ENCODE measurements at places on chromosomes 3 and 15.

DNA sequence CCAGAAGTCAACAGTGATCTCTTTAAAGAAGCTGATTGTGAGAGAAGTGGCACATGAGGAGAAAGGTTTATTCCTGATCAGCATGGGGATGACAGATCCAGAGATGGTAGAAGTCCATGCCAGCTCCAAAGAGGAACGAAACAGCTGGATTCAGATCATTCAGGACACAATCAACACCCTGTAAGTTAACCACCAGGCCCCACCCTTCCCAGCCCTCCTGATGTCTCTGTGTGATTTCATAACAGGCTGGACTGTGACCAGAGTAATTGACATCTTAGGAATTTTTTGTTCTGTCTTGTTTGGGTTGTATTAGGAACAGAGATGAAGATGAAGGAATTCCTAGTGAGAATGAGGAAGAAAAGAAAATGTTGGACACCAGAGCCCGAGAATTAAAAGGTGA lies 67.7 kb downstream of the KLHL25 start:
- DNase-seq = no peak

DNA sequence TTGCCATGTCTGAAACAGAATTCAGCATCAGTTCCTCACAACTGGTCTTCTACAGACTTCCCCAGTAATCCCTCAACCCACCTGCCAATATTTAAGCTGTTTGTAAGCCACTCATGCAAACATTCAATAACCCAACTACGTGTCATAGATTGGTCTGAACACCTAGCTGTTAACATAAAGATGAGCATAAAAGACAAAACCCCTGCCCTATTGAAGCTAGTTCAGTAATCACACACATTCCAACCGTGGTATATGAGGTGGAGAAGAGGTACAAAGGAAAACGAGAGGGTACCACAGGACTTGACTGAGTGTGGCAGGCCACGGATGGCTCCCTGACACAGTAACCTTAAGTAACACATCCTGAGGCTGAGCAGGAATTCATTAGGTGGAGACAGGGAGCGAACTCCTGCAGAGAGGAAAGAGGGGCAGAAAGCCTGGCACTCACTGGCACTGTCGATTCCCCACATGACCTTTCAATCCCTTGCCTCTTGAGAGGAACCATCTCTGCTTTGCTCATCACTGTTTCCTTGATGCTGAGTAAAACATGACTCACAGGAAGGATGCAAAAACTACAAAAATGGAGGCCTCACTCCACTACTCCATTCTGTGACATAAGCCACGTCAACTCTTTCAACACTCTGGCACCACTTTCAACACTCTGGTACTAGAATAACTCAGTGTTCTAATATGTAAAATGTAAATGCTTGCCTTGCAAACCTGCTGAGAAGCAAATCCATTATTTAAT lies 31.3 kb downstream of the RPN1 start:
- DNase-seq = no peak

- DNase-seq = no peak
Observed at GRCh38 chr3:43505351-43505750, 116.5 kb downstream of the ANO10 start.

DNA sequence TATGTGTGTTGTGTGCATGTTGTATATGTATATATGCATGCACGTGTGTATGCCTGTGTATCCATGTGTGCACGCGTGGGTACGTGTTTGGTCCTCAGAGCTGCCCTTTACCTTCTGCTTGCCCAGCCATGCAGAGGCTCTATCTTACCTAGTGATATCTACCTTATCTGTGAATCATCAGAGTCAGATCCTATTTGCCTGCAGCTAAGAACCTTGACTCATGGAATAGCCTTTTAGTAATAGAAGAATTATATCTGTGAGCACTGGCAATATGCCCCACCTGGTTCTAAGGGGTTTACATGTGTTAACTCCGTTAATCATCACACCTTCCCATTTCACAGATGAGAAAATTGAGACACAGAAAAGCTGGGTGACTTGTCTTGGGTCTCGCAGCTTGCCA lies 11.0 kb downstream of the PGPEP1L start:
- DNase-seq = no peak

DNA sequence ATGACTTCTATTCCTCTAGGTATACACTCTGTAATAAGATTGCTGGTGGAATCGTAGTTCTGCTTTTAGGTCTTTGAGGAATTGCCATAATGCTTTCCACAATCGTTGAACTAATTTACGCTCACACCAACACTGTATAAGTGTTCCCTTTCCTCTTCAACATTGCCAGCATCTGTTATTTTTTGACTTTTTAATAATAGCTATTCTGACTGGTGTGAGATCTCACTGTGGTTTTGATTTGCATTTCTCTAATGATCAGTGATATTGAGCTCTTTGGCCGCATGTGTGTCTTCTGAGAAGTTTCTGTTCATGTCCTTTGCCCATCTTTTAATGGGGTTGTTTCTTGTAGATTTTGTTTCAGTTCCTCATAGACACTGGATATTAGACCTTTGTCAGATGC lies 12.8 kb downstream of the NXPE3 start:
- no peak for DNase-seq

GRCh38 chr3:35908366-35909232 lies 269.3 kb downstream of the ARPP21 start:
- DNase-seq = peak; percentile 48

GRCh38 chr3:9278498-9278897 lies 29.1 kb upstream of the SRGAP3 start:
- DNase-seq = no peak

GRCh38 chr15:74960995-74961588 lies 4.5 kb upstream of the RPP25 start:
- DNase-seq = no peak

GRCh38 chr3:128274837-128275236 lies 121.6 kb downstream of the EEFSEC start:
- no peak for DNase-seq

GRCh38 chr3:119809249-119810017 lies 27.5 kb downstream of the NR1I2 start:
- DNase-seq = no peak

DNA sequence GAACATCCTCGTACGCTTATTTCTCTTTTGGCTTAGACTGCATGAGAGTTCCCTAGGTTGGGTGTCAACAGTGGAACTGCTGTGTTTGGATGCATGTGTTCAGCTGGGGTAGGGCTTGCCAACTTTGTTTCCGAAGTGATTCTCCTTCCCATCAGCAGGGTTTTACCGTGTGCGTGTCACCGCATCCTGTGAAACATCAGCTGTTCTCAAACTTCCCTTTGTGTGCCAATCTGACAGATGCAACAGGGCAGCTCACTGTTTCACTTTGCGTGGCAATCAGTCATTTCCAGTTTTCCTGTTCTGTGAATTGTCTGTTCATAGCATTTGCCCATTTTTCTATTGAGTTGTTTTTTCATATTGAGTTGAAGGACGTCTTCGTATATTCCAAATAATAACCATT lies 218.8 kb downstream of the VPS13C start:
- DNase-seq = no peak

DNA sequence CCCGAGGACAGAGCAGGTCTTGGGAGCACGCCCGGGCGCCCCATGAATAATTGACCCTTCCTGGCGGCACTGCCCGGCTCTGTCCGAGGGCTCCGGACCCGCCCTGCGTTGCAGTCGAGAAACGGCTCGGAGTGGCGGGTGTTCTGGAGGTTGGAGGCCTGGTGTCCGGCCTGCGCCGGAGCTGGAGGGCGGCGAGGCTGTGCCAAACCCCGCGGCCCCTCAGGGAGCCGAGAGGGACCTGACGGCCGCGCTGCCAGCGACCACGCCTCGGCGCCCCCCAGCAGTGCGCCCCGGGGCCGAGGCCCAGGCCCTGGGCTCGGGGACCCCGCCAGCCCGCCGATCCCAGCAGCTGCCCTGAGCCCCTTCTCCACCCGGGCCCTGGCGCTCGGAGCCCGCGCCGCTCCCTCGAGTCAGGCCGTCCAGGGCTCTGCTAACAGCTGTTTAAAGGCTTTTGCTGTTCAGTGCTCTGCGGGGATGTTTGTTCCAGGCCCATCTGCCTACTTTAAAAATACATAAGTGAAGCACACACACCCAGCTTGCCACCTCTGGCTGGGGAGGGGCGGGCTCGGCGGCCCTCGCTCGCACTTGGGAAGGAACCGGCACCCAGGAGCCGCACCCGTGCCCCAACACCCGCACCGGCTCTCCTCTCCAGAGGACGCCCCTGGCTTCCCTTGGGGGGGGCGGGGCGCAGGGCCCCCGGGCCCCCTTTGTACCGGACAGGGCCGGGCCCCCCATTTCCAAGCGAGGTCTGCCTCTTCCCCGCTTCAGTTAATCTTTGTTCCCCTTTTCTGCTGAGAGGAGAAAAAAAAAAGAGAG lies 730 bp upstream of the ZNF710 start:
- peak; percentile 32 for DNase-seq

- DNase-seq = no peak
Observed at GRCh38 chr3:37418357-37418756, 244.0 kb upstream of the LRRFIP2 start.

DNA sequence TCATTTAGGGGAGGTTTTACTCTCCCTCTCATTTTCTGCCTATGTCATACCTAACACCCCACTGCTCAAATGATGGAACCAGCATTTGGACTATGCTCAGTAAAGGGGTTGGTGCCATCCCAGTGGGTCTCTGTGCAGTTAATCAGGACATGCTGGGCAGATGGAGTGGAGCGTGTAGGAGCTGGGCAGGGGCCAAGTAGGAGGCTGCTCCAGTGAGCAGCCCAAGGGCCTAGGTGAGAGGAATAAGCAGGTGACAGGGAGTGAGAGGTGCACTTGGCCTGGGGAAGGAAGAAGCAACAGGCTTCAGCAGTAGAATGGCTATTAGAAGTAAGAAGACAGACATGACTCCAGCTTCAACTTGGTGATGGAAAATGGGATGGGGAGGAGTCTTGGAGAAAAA lies 72.2 kb downstream of the EPHB1 start:
- no peak for DNase-seq

DNA sequence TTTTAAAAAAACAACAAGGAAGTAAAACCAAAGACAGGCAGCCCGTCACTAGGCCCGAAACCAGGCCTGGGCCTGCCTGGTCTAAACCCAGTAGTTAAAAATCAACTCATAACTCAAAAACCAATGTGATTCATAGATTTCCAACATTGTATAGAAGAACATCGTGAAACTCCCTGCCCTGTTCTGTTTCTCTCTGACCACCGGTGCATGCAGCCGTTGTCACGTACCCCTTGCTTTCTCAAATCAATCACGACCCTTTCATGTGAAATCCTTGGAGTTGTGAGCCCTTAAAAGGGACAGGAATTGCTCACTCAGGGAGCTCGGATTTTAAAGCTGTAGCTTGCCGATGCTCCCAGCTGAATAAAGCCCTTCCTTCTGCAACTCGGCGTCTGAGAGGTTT lies 89.5 kb downstream of the DCLK3 start:
- no peak for DNase-seq

- no peak for DNase-seq
Observed at GRCh38 chr3:172355836-172356235, 92.4 kb downstream of the GHSR start.

DNA sequence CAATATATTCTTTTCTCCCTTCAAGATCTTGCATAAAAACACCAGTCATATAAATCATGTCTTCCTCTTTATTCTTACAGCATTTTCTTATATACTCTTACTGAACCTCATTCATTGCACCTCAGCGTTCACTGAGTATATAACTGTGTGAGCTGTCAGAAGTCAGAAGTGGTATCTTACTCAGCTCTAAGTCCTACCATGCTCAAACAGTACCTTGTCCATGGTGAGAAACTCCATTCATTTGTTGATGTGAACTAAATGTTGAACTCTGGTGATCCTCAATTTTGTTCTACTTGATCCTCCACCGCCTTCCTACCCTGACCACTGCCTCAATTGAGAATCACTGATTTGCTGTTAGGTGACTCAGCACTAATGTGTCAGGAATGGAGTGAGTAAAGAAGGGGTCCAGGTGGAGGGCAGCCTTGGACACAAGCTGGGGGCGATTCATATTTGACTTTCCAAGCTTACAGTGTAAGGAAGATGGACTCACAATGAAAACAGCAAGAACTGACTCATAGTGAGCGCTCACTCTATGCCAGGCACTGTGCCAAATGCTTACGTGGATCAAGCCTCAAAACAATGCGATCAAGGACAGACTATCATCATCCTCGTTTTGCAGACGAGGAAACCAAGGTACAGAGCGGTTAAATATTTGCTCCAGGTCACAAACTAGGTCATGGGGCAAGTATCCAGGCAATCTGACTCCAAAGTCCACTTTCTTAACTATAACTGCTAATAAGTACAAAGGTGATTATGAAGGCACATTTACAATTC lies 13.5 kb upstream of the ZFYVE19 start:
- DNase-seq = no peak

GRCh38 chr3:99249627-99250026 lies 348.1 kb upstream of the DCBLD2 start:
- no peak for DNase-seq

GRCh38 chr3:152302521-152303021 lies 33.8 kb downstream of the MBNL1 start:
- DNase-seq = no peak

DNA sequence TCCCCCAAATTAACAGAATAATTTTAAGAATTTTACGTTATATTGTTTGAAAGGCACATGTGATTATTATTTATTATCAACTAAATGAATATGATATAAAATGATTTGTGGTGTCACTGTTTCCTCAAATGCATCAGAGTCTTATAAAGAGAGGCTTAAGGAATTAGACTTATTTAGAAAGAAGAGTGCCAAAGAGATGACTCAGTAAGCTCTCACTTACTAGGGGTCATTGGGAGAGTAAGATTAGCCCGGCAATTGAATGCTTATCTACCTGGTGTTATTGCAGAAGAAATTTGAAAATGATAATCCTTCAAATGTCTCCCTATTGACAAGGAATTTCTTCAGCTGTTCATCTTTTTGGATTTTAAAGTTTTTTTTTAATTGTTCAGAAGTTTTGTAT lies 408.7 kb downstream of the OXSM start:
- DNase-seq = no peak

DNA sequence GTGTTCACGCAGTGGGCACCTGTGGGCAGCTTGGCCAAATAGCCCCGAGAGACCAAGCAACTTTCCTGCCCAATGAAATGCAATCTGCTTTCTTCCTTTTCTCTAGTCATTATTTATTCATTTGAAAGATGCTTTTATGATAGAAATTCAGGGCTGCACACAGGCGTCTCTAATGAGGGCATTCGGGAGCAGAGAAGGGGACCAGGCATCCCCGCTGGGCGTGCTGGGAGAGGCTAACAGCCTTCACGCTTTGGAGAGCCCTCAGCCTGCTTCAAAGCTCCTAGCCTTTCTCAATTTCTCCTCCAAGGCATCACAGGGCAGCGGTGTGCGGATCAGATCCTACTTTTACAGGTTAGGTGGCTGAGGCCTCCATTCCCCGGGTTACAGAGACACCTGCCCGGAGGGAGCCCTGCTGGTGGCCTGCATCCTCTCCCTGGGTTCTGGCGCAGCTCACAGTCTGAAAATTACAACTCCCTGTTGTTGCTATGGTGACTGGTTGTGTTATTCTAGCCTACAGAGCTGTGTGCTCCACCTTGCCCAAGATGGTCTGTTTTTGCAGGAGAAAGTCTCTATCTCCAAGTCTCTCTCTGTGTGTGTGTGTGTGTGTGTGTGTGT lies 21.8 kb upstream of the KLF13 start:
- no peak for DNase-seq
